ENCODE measurements at places on chromosomes 7 and 10.

DNA sequence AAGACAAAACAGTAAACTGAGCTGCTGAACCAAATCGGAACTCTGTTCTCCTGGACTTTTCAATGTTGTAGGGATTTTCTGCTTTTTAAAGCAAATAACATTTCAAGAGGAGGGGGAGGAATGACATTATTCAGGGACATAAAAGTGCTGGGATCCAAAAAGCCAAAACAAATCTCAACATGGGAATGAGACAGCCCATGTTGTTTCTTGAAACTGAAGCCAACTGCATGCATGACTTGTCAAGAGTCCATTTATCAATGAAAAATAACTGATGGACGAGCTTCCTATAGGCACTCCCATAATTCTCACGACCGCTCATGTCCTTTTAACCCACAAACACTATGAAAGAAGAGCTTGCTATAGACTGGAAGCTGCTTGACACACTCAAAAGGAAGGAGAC is 27.8 kb downstream of the FAM53B start:
- no peak for DNase-seq

GRCh38 chr10:99234791-99235657 is 628 bp downstream of the HPSE2 start:
- DNase-seq, result no peak

DNA sequence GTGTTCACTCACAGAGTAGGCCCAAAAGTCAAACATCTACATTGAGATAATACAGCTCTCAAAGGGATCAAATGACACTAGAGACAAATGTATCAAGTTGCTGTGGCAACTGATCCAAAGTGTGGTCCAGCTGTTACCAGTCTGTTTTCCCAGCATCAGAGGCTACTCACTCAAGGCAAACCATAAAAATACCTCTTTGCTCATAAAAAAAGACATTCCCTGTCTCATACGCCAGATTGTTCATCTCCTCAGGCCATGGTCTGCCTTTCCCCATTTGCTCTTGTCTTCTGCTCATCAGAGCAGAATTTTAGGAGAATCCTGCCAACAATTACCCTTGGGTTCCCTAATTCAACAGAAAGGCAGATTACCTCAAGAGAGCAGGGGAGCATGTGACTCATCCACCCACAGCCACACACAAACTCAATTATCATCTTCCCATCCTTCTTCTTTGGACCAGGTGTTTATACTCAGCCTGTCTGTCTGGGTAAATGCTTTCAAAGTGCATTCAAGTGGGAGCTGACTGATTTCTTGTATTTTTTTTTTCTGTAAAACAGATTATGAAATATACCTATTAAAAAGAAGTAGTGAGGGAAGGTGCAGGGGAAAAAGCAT is 226.5 kb upstream of the HPS1 start:
- no peak for DNase-seq

GRCh38 chr7:134857958-134858357 is 78.5 kb downstream of the CALD1 start:
- no peak for DNase-seq

DNA sequence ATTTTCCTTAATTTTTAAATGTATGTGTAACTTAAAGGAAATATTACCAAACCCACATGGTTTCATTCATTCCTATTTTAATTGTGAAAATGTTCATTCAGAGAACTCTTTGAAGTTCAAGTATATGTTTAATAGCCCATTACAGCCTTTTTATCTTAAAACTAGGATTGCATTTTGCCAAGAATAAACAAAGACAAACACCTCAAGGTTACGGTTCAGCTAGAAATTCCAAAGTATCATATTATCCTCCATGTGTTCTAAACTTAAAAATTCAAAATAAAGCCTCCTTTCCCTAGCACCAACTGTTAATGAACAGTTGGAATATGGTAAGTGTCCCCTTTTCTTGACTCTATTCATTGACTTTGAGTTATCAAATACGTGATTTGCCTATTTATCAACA is 215.6 kb upstream of the SEMA3E start:
- DNase-seq, result no peak

DNA sequence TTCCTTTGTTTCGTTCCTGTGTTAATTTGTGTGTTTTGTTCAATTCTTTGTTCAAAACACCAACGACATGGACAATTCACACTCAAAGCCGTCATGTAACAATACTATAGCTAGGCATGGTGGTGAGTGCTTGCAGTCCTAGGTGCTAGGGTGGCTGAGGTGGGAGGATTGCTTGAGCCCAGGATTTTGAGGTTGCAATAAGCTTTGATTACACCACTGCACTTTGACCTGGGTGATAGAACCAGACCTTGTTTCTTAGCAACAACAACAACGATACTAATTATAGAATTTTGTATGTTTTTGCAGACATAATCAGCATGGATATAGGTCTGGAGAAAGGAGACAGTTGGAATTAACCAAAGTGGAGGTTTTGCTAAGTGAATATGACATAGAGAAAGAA is 936.2 kb downstream of the PCDH15 start:
- DNase-seq, result no peak

DNA sequence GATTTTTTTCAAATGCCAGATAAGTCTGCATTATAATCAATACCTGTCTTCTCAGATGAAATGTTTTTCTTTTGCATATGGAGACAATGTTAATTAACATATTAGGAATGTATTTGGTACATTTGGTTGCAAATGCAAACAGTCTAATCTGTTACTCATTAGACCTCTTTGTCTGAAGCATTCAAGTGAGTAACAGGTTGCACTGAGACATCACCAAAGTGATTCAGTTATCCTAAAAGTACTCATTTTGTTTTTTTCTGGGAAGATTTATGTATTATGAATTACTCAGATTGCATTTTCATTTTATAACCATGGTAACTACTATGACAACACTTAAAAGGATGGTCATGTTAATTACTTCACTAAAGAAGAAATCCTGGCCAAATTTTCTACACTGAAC is 513.6 kb downstream of the HTR7 start:
- DNase-seq, result no peak

DNA sequence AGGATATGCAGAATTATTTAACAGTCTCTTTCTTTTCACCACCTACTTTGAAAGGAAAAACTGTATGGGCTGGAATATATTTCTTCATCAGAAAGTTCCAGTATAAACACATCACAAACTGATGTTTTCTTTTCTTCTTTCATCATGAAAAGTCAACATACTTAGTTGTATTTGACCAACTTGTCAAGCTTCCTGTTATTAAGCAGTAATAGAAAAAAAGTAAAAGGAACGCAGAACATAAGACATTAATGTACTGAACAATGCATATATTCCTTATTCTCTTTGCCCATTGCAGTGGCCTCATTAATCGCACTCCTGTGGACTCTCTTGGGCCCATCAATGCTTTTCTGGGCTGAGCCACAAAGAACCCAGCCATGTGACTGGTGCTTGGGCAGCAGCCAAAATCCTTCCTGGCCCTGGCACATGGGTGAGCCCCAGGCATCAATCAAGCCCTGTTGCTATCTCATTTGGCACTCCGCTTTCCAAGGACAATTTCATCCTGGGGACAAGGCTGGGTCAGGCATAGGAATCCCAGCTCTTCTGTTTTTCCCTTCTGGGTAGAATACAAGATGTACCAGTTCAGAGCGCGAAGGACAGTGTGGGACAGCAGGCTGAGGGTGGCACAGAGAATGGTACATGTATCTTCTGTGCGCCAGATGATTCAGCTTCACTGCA is 42.3 kb downstream of the RHOBTB1 start:
- DNase-seq, result no peak

- no peak for DNase-seq
These were observed 964.6 kb upstream of the CELF2 start for GRCh38 chr10:10053051-10053450.

GRCh38 chr10:131733596-131733995 is 167.2 kb upstream of the PPP2R2D start:
- DNase-seq, result no peak

- no peak for DNase-seq
These were observed 189.8 kb upstream of the TEX47 start for GRCh38 chr7:88985295-88985694.

DNA sequence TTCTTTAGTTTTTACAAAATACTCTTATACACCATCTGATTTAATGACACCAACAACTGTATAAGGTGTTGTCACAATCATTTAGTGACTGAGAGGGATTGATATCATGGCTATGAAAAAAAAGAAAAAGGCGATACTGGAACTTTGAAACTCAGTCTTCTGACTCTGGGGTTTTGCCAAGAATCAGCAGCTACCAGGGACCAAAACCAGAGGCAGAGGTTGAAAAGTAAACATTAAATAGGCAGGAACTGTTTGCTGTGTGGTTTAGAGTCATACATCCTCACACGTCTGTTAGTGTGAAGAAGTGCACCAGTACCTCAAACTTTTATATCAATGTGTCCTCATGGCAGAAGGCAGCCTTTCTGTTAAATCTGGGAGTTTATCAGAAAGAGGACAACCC is 19.9 kb upstream of the GGCT start:
- no peak for DNase-seq

GRCh38 chr7:85521108-85521694 is 334.3 kb upstream of the SEMA3D start:
- DNase-seq, result no peak

GRCh38 chr10:129063877-129064276 is 403.2 kb upstream of the MGMT start:
- DNase-seq, result no peak

- no peak for DNase-seq
These were observed 853.5 kb downstream of the KCNMA1 start for GRCh38 chr10:76784076-76784475.

DNA sequence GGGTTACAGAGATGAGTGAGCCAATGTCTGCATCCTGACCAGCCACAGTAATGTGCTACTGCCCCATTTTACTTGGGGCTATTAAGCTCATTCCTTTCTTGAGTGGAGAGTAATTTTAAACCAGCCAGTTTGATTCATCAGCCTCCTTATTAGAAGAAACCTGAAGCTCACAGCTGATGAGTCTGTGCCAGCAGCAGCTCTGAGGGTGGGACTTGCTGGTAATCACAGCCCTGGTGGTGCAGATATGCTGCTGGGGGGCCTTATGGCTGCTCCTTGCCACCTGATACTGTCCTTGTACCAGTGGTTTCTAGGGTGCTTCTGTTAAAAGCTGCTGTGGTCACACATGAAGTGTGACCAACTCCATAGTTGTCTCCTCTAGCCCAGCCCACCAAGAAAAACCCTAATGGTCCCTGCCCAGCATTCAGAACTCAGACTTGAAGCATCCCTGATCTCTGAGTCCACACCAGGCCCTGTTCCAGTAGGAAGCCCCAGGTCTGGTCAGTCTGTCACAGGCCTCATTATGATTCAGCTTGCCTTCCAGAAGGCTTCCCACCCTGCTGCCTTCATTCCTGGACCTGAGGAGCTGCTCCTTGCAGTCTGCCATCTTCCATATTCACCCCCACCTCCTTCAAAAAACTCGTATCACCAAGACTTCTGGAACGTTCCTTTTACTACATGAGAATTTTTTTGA is 28.9 kb upstream of the RBM20 start:
- no peak for DNase-seq

DNA sequence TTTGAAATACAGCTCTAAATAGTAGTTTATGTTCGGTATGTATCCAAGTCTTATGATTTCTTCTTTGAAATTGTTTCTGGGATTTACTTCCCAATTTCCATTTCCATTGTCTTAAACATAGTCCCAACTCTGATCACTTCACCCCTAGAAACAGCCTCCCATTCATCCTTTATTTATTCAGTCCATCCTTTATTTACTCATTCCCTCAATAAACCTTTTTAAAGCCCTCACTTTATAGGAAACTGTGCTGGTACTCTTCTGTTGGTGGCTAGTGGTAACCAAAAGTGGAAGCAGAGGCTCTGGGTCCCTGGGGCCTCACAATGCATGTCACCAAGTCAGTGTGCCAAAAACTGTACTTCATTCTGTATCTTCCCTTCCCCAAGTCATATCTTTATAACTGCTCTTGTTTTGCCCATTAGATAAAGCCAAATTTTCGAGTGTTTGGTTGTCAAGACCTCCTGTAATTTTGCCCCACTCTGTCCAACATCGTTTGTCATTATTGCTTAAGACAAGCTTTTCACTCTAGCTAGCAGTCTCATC is 3.9 kb upstream of the EPC1 start:
- no peak for DNase-seq

DNA sequence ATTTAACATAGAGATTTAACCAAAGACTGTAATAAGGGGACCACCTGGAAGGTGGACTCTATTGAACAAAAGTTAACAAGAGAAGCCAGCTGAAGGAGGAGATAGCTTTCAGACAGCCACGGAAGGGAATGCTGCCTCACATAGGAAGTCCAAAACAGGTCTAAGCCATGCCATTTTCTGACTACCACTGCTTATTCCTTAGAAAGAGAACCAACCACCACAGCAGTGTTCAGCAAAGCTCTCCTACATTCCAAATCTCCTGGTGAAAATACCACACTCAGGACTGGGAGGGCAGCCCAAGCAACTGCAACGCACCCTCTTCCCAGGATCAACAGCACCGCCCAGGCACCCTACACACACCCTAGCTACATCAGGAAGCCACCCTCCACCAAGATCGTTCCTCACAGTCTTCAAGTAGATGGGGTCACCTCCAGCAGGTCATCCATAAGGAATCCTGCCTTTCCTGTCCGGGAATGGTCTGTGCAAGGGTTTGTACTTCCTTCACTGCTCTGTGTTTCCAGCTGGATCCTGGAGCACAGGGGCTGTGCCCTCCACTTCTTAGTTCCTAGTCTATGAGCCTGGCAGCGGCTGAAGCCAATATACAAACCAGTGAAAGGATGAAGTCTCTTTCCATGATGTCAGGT is 2.5 kb downstream of the KIAA1549 start:
- DNase-seq, result no peak

GRCh38 chr7:7044806-7045205 is 137.5 kb upstream of the C1GALT1 start:
- no peak for DNase-seq

DNA sequence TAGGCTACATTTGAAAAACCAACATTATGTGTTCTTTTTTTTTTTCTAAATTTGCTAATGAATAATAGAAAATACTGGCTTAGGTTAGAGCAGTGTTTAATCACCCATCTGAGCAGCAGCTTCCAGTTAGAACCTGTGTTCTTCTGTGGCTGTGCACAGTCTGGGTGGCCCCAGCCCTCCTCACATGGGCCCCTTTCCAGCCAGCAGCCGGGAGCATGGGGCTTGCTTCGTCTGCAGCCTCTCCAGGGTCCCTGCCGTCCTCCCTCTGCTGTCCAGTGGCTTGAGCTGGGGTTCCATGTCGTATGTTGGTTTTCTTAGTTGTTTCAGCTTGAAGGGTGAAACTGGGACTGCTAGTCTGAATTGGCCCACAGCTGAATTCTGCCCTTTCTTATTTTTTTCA is 37.3 kb downstream of the BNIP3 start:
- DNase-seq, result no peak

DNA sequence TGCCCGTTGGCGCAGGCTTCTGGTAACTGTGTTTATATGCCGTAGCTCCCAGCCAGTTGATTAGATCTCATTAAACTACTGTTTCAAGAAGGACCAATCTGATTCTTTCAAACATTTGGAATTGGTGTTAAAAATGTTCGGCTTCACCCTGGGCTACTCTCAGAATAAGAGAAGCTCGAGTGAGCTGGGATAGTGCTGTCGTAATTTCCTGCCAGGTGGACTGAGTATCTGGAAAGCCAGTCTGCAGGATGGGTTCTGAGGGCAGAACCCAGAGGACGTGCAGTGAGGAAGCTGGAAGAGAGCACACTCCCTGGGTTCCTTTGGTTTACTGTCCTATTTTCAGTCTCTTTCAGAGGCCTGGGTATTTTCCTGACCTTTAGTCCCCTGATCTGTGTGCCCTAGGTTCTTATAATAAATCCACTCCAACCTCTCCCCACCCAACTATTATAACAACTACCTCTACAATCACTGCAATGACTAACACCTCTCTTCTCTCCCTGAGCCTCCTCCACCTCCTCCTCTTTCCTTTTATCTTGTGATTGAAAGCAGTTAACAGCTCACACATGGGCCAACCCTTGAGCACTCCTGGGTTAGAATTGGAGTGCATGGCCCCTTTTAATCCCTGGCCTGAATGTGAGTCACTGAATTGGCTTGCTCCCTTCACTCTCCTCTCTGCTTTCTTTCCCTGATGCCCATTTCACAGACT is 63.0 kb downstream of the AOAH start:
- no peak for DNase-seq
